Common myeloid progenitor, CD34-positive (primary cell): ENCODE measurements at places on chromosomes 11 and 22.

GRCh38 chr11:84686716-84687115 is 940.4 kb downstream of the DLG2 start:
- peak; percentile 47 for DNase-seq

- no peak for DNase-seq
Observed at GRCh38 chr11:103007521-103007920, 52.0 kb upstream of the MMP13 start.

- peak; percentile 43 for DNase-seq
Observed at GRCh38 chr22:35661464-35661863, 13.2 kb downstream of the APOL6 start.

GRCh38 chr11:84247926-84248325 is 961.8 kb upstream of the CCDC90B start:
- no peak for DNase-seq

GRCh38 chr11:27112946-27113345 is 72.3 kb downstream of the BBOX1 start:
- no peak for DNase-seq

- no peak for DNase-seq
Observed at GRCh38 chr11:11980200-11980599, 28.2 kb downstream of the DKK3 start.

- no peak for DNase-seq
Observed at GRCh38 chr11:116813170-116813569, 9.9 kb downstream of the APOA4 start.

- no peak for DNase-seq
Observed at GRCh38 chr11:134454146-134454690, 42.2 kb upstream of the B3GAT1 start.

DNA sequence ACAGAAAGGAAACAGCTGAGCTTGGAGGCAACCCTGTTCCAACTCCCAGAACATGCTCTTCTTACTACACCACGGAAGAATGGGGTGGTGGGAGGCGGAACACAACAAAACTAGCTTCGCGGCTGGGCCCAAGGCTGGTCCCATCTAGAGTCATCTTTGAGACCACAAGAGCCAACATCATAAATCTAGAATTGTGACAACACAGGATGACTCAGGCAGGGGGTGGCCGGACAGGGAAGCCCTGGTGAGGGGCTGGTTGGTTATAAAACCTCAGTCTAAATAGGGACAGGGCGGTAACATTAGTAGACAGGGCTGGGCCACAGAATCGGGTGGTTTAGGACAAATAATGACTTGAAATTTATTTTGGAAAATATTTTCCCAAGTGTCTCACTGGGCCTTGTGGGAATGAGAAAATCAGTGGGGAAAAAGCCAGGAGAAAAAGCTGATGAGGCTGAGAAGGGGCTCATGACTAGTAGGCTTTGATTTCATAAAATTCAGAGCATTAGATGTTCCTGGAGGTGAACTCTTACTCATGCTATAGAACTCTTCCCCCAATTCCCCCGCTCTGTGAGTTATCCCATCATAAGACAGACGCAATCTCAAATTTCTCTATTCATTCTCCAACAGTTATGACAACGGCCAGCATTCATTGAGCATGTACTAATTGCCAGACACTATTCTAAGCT is 151.8 kb upstream of the TIMP3 start:
- DNase-seq = peak; percentile 97

DNA sequence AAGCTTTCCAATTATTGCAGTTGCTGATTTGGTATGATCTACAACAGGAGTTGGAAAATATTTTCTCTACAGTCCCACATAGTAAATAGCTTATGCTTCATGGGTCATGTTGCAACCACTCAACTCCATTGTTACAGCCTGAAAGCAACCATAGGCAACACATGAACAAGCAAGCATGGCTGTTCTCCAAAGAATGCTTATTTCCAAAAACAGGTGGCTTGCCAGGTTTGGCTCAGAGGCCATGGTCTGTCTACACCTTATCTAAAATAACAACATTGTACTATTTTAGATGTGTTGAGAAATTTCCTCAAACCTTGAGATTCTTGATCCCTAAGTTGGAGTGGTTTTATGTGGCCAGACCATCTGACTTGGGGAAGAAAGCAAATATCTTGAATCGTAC is 153.9 kb upstream of the MPPED2 start:
- no peak for DNase-seq
